ENCODE measurements at places on chromosomes 7 and 10.
A peak's percentile ranks its signal among the peaks of the same experiment; 100 is the strongest.

DNA sequence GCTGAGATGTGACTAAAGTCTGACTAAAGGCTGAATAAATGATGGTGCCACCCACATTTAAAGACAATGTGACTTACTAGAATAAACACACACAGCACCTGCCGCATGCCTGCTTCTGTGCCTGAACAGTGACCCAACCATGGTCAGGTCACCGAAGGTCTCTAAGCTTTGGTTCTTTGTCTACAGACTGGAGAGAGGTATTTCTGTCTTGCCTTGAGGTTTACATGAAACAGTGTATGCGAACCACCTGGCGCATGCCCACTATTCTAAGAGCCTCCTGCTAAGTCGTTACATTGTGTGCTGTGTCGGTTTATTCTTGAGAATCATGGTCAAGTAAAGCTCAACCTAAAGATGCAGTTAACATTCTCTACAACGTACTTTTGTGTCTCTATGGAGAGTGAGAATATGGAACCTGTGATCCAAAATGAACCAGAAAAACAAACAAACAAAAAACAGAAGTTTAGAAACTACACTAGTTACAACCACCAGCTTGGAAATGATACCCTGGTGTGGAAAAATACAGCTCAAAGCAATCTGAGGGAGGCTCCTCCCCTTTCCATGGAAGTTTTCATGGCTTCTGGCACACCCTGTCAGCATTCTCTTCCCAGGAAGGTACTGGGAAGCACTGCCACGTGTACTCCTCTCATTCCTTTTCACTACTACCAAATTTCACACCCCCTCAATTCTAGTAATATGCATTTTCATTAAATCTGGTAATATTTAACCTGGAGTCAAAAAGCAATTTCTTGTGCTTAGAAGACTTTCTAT, 40.0 kb downstream of the VOPP1 start:
- DNase-seq = no peak

- DNase-seq = no peak
Measured at GRCh38 chr7:43517464-43517863, 65.4 kb upstream of the STK17A start.

- DNase-seq = no peak
Measured at GRCh38 chr7:95264363-95264891, 59.9 kb downstream of the PON1 start.

DNA sequence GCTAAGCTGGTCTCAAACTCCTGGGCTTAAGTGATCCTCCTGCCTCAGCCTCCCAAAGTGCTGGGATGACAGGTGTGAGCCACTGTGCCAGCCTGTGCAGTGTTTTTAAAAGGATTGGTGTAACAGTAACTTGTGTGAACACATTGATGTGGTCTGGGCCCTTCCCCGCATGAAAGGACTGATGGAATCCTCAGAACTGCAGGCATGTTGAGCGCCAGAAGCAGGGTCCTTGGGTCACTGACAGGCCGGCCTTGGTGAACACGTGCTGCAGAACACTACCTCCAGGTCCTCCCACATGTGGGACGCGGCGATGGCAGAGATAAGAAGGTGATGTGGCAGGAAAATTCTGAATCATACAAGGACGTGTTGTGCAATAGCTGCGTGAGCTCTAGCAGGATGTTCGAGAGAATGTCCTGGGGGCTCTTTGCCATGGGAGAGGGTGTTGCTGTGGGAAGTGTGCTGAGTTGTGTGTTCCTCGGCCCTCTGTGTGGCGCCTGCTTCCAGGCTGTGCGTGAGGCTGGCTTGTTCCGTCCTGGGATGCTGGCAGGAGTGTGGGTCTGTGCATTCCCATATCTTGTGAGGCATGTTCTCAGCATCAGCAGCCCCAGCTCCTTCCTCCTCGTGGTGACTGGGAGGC, 68.2 kb downstream of the DNAJB6 start:
- DNase-seq = peak; percentile 15

GRCh38 chr7:10889266-10889898, 84.3 kb upstream of the PHF14 start:
- DNase-seq = peak; percentile 7

DNA sequence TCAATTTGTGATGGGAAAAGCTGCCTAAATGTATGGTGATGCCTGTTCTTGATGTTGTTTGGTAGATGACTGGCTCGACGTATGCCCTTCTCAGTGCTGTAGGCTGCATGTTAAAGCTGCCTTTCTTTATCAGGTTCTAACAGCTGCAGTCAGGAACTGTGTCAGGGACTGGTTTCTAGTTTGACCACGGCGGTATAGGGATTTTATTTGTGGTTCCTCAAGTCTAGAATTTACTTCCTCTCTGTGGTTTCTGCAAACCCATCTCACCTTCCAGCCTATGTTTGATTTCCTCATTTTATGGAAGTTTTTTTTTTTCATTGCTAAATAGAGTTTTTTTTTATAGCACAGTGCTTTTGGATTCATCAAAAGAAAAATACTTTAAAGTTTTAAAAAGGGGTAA, 26.5 kb downstream of the LMTK2 start:
- no peak for DNase-seq

GRCh38 chr10:71128311-71128980, 83.9 kb upstream of the UNC5B start:
- no peak for DNase-seq

GRCh38 chr10:110275128-110275729, 29.5 kb downstream of the SMNDC1 start:
- no peak for DNase-seq

GRCh38 chr7:26429168-26429567, 137.5 kb downstream of the SNX10 start:
- no peak for DNase-seq

DNA sequence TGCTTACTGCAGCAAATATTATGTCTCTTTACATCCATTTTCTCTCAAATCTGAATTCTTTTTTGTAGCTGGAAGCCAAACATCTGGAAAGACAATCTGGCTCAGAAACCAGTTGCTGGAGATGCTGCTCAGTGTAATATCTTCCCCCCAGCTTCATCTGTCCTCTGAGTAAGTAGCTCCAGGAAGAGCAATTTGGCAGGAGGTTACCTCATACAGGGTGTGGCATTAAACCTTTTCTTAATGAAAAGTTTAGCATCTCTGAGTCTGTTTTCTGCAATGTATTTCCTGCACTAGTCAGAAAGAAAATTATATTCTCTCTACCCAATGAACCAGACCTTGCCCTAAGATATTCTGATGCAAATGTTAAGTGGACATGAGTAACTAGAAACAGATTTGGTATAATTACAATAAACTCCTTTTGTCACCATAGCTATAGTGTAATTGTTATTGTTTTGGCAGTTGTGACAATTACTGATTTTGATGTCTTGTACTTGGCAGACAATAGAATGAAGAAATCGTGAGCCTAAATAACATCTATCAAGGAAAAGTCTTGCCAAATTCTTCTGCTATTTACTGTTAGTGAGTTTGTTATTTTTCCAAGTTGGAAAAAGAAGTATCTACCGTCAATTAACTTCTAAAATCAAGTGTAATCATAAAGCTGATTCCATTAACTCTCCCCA, 123.3 kb downstream of the WDFY4 start:
- no peak for DNase-seq

- DNase-seq = no peak
Measured at GRCh38 chr7:46753662-46754061, 828.2 kb downstream of the TNS3 start.

- no peak for DNase-seq
Measured at GRCh38 chr7:55149001-55149400, 130.2 kb downstream of the EGFR start.

GRCh38 chr10:132395704-132396493, 1.1 kb upstream of the PWWP2B start:
- peak; percentile 35 for DNase-seq

DNA sequence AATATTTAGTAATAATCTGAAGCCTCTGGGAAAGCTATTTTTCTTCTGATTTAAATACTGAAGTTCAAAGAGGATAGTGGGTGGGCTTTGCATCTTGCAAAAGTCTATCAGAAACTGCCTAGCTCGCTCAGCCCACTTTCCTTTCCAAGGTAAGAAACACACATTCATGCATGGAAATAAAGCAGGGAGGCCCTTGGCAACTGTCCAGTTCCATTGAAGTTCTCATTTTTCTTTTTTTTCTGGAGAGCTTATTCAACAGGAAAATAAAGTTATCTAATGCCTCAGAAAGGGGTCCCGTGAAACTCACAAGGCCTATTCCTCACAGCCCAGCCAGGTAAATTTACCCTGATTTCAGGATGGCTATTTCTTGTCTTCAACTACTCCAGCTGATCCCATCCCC, 654.9 kb downstream of the KCNMA1 start:
- DNase-seq = no peak

GRCh38 chr7:139332697-139333359, 8.3 kb upstream of the FMC1 start:
- no peak for DNase-seq

DNA sequence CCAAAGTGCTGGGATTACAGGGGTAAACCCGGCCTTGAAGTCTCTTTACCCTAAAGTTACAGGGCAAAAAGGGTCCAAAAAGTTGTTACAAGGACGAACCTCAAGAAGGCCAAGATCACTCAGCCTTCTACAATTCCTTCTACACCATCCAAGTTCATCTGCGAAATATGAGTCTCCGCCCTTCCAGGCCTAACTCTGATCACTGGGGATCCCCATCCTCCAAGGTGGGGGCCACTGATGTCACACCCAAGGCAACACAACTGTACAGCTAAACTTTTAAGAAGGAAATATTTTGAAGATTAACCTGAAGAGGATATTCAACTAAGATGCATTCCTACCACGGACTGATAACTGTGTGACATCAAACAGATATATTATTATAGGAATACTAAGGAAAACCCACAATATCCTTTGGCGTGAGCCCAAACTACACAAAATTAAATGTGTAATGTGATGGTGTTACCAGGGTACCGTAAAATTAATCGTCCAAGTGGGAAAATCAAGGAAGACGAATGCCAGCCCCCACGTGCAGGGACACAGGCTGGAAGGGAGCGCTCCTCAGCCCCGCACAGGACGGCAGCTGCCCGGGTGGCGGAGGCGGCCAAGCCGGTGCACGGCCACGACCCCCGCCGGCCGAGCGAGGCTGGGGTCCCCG, 1.0 kb downstream of the PAXIP1 start:
- DNase-seq = no peak

GRCh38 chr7:32155712-32156111, 85.5 kb upstream of the PDE1C start:
- no peak for DNase-seq

GRCh38 chr7:129367700-129368388, 66.4 kb upstream of the STRIP2 start:
- peak; percentile 63 for DNase-seq

DNA sequence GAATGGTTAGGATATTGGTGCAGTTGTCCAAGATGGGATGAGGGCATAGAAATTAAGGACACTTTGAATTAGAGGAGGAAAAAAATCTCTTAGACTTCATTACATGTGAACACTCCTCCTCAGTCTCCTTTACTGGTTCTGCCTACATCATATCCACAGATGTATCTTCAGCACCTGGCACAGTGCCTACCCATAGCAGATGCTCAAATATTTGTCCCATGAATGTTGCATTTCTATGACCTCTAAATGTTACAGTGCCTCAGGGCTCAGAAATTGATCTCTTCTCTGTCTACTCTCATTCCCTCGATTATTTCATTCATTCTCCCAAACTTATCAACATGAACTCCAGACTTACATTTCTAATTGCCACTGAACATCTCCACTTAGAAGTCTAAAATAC, 17.1 kb downstream of the CNNM1 start:
- DNase-seq = no peak

All from stimulated activated CD4-positive, alpha-beta T cell treated with anti-CD3 and anti-CD28 coated beads, Interleukin-4, amount 100 ng/mL, for 4 hours (primary cell).